ENCODE measurements at places on chromosomes 4 and X.

DNA sequence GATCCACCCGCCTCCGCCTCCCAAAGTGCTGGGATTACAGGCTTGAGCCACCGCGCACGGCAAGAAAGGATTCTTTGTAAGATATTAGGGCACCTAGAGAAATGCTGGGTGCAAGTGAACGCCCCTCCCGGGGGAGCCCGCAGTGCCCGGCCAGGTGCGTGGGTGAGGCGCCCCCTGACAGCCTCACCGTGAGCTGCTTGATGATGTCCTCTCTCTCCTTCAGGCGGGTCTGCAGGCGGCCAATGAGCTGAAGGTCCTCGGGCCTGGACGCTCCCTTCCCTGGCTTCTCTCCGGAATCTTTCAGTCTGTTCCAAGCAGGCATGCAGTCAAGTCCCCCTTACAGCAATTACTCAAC is 21.9 kb downstream of the MED28 start:
- no peak for DNase-seq

DNA sequence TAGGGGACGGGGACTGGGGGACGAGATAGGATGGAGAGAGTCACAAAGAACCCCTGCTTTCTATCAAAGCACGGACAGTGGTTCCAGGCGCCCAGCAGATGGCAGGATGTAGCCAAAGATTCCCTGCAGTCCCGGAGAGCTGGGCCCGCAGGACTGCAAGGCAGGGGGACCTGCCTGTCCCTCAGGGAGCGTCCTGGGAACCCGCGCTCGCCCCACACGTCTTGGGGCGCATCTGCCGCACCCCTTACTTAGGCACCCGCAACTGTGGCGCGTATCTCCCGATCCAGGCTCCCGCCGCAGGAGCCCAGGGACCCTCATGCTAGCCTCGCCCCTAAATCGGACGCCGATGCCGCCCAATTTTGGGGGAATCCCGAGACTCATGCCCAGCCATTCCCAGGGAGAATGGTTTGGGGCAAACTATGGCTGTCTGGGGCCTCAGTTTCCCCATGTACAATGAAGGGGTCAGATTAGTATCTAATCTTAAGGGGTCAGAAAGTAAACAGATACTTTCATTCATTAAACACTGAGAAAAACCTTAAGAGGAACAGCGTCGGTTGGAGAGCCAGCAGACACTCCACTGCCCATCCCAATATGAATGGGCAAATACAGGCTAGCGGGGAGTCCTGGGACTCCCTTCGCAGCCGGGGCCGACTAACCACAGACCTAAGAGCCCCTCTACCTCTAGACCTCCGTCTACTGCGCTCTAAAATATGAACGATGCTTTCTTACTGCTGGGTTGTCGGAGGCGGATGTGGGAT is 581 bp upstream of the STK32B start:
- peak; percentile 86 for DNase-seq

DNA sequence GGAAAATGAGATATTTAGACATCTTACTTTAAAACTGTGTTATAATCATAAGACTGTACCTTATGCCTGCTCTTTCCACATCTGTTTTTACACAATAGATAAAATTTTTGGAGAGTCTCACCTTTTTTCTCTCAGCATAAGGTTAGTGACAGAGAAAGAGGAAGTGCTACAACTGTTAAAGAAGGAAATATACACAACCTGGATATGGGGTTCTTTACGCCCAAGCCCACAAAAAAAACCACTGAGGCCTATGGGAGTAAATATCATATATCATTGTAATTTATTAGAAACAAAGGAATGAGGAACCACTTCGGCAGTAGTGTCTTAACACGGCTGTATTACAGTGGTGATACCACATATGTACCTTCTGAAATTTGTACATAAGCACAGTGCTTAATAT is 265.9 kb upstream of the GK2 start:
- no peak for DNase-seq

GRCh38 chr4:154489558-154490233 is 1.9 kb downstream of the DCHS2 start:
- no peak for DNase-seq

DNA sequence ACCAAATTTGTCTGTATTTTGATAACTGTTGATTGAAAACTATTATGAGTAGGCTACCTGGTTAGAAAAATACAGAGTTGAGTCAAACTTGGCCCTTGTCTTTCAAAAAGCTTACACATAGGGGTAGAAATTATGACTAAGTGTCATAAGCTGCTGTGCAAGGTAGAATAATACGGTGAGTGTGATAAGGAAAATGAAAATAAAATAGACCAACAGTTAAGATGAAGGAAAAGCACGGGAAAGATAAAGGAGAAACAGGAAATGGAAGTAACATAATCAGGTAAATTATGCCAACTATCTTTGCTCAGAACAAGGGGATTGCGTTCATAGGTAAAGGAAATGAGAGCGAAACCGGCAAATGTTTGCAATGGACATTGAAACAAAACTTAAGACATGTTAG is 302.5 kb downstream of the PCDH7 start:
- DNase-seq, result no peak

DNA sequence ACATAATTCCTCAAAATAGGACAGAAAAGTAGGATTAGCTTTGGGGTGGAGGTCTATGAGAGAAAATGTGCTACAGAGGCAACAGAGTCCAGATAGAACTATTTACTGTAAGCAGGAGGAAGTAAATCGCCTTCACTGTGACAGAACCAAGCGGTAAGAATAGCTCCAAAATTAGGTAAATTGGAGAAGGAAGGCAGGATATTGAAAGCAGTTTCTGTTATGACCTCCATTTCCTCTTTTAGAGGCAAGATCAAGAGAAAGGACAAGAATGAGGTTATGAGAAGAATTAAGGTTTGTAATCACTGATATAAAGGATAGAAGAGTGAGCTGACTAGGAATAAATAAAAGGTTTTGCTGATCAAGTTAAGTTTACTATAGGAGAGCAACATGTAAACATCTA is 44.1 kb upstream of the NEUROG2 start:
- no peak for DNase-seq

DNA sequence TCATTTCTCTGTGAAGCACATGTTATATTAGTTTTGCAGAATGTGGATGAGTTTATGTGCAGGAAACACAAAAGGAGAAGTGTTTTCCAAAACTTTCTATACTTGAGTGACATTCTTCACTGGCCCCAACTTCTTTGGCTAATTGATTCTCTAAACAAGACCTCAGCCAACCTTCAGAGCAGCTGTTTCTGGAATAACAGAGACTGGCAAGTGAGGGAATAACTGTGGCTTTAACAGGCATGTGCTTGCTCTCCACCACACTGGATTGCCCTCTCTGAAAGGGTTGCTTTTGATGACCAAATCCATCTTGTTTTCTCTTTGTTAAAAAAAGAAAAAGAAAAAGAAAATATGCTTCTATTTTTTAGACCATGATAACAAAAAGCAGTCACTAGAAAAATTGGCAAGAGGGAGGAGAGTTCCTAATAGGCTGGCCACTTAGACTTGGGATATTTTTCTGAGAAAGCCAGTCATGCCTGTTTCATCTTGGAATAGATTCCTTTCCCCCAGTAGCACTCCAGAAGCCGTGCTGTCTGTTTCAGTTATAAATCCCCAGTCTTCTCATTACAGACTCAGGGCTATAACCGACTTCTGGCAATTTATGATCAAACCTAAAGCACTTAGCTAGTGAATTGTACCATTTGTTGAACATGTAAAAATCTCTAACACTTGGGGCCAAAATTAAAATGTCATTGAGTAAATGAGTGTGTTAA is 295.0 kb upstream of the NR3C2 start:
- DNase-seq, result no peak

Data from choroid plexus epithelial cell (primary cell).